Right kidney (tissue), 9 donors: ENCODE measurements at places on chromosomes 3 and 15.

DNA sequence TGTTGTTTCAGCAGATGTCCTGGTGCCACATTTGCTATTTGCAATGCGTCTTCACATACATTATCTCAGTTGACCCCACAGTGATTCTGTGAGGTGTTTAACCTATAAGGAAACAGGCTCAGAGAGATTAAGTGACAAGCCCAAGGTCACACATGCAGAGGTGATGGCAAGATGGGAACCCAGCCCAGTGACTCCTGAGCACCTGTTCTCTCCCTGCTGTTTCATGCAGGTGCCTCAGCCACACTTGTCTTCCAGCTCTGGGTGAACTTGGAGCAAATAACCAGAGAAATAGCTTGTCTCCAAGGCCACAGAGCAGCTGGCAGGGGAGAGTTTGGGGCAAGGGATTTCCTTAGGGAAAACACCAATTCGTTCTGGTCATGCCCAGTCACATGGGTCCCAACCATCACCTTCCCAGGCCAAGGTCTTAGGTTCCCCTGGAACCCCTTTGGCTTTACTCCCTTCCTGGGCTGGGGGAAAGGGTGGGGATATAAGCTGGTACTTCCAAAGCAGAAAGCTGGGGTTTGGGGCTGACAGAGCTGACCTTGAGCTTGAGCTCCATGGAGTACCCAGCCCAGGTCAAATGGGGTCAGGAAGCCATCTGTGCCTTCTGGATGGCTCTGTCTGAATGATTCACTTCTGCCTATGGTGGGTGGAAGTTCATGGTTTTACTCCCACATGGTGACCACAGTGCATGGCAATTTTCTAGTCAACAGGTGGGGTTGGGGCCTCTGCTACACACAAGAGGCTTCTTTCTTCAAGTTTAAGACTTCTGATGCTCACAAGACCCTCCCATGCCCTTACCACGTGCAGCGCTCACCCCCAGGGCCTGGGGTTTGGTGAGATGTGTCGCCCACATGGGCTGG is 22.4 kb downstream of the LIPC start:
- DNase-seq: no peak

- DNase-seq: no peak
Observed at GRCh38 chr3:169848741-169849140, 21.0 kb downstream of the LRRC31 start.

- DNase-seq: no peak
Observed at GRCh38 chr15:100463515-100463914, 65.2 kb downstream of the CERS3 start.

GRCh38 chr3:142802891-142803290 is 79.1 kb downstream of the TRPC1 start:
- no peak for DNase-seq

- DNase-seq: no peak
Observed at GRCh38 chr15:89115547-89115946, 27.3 kb downstream of the ABHD2 start.

GRCh38 chr15:89361451-89362202 is 27.0 kb upstream of the POLG start:
- peak; percentile 67 for DNase-seq

- no peak for DNase-seq
Observed at GRCh38 chr3:147380387-147380951, 25.9 kb downstream of the ZIC4 start.

- no peak for DNase-seq
Observed at GRCh38 chr3:105170423-105170822, 196.3 kb upstream of the ALCAM start.

GRCh38 chr3:117651246-117651645 is 941.7 kb downstream of the TUSC7 start:
- no peak for DNase-seq

GRCh38 chr3:151351648-151352047 is 22.3 kb upstream of the P2RY13 start:
- no peak for DNase-seq

GRCh38 chr3:112348943-112349342 is 16.0 kb downstream of the CD200 start:
- no peak for DNase-seq

DNA sequence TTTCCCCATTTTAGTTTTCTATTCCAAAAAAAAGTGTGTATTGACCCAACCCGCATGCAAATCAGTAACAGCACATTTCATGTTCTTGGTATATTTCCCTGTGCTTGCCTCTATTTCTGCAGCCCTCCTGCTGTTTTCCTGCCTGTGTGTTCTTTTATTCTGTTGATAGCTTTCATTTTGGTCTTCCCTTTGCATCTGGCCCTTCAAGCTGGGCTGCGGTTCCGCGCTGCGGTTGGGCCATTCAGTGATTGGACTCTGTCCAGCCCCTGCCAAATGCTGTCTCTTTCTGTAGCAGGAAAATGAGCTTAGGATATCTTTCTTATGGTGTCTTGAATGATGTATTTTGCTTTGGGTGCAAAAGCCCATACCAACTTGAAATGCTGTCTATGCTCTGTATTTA is 49.9 kb downstream of the ZNF621 start:
- no peak for DNase-seq

DNA sequence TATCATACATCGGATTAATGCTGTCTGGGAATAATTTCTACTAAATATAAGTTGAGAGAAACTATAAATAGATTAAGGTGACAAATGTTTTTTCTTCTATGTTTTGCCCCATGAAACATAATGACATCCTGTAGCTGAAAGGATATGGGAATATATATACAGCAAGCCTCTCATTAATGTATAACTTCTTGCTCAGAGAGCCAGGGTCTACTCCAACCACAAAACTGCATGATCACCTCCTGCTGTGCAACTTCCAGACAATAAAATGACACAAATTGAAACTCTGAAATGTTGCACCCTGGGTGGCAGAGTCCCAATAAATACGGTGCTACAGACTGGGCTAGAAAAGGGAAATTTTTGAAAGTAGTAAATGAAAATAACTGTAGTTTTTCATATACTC is 571.9 kb upstream of the CBLB start:
- no peak for DNase-seq
